Occipital lobe (tissue), 3 donors: ENCODE measurements at places on chromosomes 7 and 10. TPM values are rescaled to one million over a fixed set of nuclear protein-coding genes. Genes with fewer than 3 reads are reported as not detected.

SDK1 gene
- total RNA-seq = 7.0 TPM

ERLIN1 gene
- 9.8 TPM for total RNA-seq

FAM180A gene
- not detected for total RNA-seq

TMEM139 gene
- total RNA-seq = 0.31 TPM

CALML5 gene
- total RNA-seq = not detected

ACHE gene
- total RNA-seq = 16.1 TPM

VSTM4 gene
- total RNA-seq = 2.3 TPM

FEZF1 gene
- not detected for total RNA-seq

GIMAP4 gene
- total RNA-seq = 11.4 TPM

- DNase-seq = peak; percentile 11
Measured at GRCh38 chr10:78657163-78657861, 411.5 kb upstream of the ZMIZ1 start.

DNA sequence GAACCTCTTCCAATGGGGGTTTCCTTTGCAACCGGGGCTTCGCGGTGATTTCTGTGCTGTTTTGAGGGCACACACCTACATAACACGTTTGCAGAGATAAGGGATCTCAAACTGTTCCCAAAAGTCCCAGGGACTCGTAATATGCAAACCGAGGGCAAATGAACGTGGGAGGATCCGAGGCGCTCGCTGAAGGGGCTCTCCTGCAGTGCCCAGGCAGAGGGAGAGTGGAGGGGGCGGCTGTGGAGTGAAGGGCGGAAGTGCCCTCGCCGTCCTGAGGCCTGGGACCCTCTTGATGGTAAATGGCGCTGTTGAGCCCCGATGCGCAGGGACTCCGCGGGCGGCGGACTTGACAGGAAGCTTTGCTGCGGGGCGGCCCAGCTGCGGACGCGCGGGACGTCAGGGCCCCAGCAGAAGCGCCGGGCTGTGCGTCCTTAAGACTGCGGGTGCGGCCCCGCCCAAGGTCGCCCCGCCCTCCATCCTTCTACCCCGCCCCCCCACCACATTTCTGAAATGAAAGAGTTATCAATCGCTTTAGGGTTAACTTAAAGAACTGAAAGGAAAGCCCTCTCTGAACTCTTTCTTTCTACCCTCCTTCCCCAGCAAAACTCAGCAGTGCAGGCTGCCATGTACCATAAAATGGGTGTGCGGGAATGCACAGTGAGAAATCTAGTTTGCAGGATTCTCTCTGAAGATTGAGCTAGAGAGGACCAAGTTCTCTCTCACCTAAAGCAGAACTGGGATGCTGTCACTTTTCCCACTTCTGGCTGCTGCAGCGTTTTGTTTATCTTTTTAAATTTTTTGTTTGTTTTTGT lies 151.8 kb upstream of the YAE1 start:
- DNase-seq = peak; percentile 20

DNA sequence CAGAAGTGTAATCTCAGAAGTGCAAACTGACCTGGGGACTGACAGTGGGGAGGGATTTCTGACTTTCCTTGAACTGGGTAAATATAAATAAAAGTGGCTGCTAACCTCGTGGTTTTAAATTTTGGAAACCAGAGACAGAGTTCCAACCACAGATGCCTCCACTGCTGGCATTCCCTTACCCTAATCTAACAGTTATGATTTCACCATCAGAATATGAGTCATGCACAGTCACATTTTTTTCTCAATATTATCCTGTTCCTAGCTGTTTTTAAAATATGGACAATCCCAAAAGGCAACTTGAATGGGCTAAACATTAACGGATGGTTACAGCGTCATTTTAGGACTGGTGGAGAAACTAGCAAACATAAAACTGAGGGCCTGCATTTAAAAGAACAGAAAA lies 264.3 kb upstream of the INHBA start:
- DNase-seq = no peak

DNA sequence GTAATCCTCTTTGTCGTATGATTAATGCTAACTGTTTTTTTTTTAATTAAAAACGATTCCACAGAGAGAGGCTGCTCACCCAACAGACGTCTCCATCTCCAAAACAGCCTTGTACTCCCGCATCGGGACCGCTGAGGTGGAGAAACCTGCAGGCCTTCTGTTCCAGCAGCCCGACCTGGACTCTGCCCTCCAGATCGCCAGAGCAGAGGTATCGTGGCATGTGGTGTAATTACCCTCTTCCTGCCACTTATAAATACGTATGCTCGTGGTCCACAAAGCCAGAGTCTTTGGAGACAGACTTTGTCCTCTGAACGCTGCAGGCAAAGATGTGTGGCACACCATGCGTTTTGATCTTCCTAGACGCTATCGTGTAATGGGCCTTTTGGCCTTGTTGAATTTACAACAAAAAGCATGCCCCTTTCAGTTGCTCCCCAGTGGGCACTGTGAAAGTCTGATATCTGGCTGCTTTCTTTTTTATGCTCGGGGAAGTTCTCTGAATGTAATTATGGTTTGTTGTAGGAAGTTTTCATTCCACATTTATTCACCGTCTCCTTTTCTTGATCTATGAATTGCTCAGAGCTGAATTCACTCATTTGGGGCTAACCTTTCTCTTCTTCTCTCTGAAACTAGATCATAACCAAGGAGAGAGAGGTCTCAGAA lies 33.6 kb upstream of the BTBD16 start:
- no peak for DNase-seq

- no peak for DNase-seq
Measured at GRCh38 chr10:117237401-117237991, 3.4 kb upstream of the SLC18A2 start.

GRCh38 chr10:71696628-71697326 lies 22.8 kb downstream of the C10orf105 start:
- no peak for DNase-seq

GRCh38 chr7:114084472-114085312 lies 165.9 kb upstream of the PPP1R3A start:
- DNase-seq = no peak

GRCh38 chr7:45456747-45457524 lies 117.2 kb upstream of the ADCY1 start:
- no peak for DNase-seq

DNA sequence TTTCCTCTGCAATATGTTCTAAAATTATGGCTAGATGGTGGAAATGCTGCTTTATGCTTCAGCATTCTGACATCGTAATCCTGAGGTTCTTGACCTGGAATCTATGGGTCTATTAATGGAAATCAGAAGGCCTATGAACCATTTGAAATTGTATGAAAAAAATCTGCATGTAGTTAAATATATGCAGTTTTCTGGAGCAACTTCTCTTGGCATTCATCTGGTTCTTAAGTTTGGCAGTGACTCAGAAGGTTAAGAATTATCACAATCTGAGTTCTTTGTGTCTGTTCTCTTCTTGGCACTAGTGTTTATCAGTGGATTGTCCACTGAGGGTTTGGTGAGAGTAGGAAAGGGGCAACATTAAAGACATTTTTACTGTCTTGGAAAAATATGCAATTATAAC lies 71.1 kb upstream of the FZD1 start:
- DNase-seq = no peak

- no peak for DNase-seq
Measured at GRCh38 chr10:115696747-115697146, 576.3 kb downstream of the GFRA1 start.

GRCh38 chr7:15831606-15832005 lies 145.1 kb upstream of the MEOX2 start:
- no peak for DNase-seq

- DNase-seq = no peak
Measured at GRCh38 chr10:109898666-109899355, 24.5 kb downstream of the XPNPEP1 start.

- no peak for DNase-seq
Measured at GRCh38 chr7:95684037-95684436, 87.7 kb upstream of the PDK4 start.

DNA sequence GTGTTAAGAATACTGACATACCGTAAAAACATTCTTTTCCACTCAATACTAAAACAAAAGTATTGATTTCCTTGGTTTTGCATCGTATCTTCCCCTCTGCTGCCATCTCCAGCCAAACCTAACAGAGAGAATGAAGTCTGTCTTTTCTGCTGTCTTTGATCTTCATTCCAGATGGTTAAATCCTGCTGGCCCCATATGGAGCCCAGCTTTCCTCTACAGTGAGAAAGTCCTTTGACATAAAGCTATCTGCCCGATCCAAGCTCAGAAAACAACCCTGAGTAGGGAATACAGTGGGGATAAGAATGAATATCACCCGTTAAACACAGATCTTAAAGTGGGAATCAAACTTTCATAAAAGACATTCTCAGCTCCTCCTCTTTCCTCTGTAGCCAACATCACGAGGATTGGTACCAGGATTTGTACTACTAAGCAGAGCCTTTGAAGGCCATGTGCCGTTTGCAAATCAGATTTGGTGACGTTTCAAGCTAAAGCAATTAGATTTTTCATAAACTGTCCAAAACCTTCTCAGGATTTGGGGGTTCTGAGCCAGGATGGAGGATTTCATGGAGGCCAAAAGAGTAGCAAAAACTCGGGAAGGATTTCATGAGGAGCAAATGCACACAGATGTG lies 30.8 kb upstream of the GPAM start:
- DNase-seq = no peak

DNA sequence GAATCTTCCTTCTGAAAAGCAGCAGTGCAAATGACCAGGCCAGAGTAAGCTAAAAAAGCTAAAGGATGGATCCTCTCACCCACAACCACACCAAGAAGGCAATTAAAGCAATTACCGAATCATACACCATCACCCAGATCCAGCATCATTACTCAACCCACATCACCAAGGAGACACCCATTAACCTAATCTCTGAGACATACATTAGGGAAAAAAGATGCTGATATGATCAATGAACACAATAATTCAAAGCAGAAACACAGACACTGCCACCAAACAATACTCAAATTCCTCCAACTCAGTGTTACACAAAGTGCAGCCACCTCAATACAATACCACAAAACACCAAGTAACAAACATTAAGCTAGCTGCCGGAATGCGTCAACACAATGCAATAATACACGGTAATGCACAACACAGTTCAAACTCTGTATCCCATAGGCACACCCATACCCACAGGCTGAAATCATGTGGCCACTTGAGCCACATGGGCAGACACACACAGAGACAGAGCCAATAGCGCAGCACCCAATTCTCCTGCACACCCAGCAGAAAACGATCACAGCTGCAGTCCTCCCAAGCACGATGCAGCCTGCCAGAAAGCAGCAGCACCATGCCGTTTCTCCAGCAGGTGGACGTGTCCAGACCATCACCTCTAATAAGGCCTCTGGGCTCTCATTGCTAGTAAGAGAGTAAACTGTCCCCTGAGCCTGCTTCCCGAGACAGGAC lies 21.5 kb downstream of the PAX2 start:
- no peak for DNase-seq

GRCh38 chr7:79459381-79459780 lies 5.9 kb upstream of the MAGI2 start:
- no peak for DNase-seq

DNA sequence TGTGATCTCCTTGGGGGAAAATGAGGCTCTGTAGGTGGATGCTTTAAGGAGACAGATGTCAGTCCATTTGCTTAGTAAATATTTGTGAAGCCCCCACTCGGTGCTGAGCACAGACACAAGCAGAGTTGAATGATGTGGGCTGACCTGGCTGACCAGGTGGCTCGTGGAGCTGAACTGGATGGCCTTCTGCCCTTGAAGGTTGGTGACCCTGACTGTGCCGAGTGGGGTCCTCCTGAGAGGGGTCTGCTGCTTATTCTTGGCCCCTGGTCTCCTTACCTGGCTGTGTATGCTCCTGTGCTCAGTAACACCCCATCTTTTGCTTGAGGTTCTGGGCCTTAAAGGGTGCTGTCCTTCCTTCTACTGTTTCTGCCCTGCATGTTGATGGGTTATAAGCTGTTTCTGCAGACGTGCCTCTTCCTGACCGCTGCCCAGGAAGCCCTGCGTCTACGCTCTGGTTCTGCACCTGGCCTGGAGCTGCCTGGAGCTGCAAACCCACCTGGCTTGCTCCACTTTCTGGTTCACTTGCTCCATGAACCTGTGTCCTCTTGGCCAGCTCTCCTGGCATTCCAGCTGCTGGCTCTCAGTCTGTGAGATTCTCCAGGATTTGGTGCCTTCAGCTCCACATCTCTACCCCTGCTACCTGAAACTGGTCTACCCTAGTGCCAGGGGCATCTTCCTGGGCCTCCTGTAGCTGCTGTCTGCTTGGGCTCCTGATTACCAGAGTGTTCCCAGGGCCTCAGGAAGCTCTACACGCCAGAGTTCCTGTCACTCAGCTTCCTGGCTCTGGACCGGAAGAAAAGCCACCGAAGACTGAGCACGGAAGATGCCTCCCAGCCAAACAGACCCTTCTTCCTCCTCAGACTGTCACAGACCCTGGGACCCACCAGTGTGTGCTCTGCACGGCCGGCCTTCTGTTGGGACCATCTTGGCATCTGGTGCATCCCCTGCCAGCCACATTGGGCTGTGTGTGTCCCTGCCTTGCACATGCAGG lies 76.5 kb downstream of the ADCY1 start:
- no peak for DNase-seq

- DNase-seq = no peak
Measured at GRCh38 chr7:28069807-28070206, 110.8 kb downstream of the JAZF1 start.

DNA sequence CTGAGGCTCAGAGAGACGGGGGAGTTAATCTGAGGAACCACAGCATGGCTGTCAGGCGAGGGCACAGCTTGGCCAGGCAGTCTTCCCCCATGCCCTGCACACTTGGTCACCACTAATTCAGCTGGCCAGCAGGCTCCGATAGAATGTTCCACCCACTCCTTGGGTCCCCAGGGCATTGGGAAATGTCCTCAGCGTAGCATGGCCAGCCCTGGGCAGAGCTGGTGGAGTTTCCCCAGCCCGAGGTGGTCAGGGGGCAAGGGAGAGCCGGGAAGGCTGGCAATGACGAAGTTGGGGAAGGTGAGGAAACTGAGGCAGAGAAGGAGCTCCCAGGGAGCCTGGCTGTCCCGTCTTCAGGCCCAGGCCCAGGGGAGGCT lies 12.1 kb upstream of the GRIFIN start:
- DNase-seq = no peak

- DNase-seq = no peak
Measured at GRCh38 chr7:102994567-102994966, 80.0 kb downstream of the FBXL13 start.

- DNase-seq = no peak
Measured at GRCh38 chr10:118565301-118566075, 30.0 kb downstream of the PRLHR start.
